ENCODE measurements at places on chromosomes 5 and 9.

- DNase-seq: no peak
Measured at GRCh38 chr5:170892196-170892595, 30.4 kb downstream of the RANBP17 start.

DNA sequence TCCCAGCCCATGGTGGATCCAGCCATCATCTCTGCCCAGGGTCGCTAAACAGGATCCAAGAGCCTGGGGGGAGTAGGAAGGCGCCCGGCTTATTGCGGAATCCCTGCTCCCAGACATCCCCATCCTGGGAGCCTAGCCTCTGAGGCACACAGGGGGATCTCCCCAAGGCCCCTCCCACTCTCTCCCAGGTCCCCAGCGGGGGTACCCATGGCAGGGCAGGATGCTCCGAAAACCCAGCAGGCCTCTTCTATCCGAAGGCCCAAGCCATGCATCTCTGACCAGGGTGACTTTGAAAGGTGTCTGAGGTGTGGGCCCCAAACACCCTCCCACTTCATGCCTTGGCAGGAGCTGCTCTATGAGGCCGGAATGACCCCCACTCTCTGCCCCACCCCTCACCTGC, 81.7 kb upstream of the RUFY1 start:
- DNase-seq: no peak

- no peak for DNase-seq
Measured at GRCh38 chr5:136132087-136132486, 558 bp upstream of the SMAD5 start.

DNA sequence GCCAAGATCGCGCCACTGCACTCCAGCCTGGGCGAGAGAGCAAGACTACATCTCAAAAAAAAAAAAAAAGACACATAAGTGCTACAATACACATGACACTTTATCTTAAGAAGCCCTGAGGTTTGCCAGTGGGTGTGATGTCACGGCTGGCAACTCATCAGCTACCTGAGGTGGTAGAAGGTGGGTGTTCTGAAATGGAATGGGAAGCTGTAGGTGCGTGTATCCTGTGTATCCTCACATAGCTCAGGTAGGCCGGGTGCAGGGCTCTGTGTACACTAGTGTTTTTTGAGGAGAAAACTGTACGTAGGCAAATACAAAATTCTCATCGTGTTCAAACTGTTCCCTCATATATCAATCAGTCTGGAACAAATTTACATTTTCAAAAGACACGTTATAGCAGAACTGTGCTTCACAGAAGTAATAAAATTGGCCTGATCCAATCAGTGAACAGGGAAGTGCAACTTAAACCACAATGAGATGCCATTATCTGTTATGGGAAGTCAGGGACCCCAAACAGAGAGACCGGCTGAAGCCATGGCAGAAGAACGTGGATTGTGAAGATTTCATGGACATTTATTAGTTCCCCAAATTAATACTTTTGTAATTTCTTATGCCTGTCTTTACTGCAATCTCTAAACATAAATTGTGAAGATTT, 10.4 kb downstream of the BICD2 start:
- DNase-seq: no peak

DNA sequence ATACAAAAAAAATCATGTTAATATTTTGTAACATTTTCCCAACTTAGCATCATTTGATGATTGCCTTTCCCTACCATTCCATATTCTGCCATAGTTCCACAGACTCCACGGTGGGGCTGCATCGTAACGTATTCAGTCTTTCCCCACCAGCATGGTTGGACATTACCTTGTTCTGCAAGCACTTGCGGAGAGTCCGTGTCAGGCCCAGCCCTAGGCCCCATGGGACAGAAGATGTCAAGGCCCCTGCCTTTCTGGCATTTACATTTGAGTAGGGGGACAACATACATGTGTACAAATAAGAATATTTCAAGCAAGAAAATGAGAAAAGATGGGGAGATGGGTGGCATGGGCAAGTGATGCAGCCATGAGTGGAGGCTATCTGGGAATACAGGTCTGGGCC, 8.2 kb upstream of the PHF2 start:
- no peak for DNase-seq

DNA sequence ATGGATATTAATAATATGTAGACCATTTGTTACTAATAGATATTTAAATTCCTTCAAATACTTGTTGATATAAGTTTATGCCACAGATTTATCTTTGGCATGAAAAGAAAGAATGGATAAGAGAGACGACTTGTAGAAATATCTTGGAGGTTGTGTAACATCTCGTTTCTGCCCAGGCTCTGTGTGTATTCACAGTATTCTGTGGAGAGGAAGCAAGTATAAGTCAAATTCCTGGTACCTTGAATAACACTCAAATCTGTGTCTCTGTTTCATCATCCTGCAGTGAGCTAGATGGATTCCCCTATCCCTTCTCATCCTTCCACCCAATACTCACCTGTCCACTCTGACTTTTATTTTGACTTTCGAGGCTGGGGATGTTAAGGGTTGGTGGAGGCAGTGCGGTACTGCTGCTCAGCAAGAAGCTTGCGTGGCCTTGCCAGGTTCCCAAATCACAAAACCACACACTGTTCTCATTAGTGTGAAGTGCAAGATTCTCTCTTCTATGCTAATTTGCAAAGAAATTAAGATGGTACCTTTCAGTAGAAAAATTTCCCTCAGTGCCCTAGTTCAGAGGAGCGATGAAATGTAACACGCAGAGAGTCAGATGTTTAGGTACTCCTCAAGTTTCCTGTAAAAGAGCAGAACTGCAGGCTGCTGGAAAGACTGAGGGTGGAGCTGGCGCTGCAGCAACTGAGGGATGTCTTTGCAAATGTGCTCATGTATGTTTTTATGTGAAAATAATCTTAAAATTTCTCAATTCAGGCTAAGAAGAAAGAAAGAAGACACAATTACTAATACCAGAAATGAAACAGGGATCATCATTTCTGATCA, 42.6 kb upstream of the ANKRD18A start:
- no peak for DNase-seq

DNA sequence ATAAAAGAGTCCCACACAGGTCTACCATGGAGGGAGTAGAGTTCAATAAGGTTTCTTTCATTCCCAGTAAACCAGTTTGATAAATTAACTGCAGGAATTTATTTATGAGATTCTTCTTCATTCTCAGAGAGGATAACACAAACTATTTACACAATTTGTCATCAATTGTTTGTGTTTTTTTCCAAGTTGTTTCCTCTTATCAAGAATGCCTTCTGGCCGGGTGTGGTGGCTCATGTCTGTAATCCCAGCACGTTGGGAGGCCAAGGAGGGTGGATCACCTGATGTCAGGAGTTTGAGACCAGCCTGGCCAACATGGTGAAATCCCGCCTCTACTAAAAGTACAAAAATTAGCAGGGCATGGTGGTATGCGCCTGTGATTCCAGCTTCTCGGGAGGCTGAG, 216.7 kb downstream of the MLLT3 start:
- DNase-seq: no peak

DNA sequence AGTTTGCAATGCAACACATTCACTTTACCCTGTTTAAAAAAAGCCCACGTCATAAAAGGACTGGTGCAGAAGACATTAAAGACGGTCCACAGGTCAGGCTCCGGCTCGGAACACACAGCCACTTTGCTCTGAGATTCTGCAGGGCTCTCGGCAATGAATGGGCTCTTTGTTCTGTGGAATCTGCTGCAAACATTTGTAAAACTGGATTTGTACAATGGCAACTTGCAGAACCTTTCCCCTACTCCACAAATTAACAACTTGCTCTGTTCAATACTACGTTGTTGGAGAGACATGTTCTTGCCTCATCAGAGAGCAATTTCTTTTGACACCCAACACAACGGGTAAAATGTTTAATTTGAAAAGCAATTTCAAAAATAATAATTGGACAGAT, 13.0 kb upstream of the NR5A1 start:
- no peak for DNase-seq

GRCh38 chr5:133289686-133290367, 238.0 kb downstream of the HSPA4 start:
- no peak for DNase-seq

- peak; percentile 30 for DNase-seq
Measured at GRCh38 chr5:5544094-5544663, 121.7 kb downstream of the ICE1 start.

DNA sequence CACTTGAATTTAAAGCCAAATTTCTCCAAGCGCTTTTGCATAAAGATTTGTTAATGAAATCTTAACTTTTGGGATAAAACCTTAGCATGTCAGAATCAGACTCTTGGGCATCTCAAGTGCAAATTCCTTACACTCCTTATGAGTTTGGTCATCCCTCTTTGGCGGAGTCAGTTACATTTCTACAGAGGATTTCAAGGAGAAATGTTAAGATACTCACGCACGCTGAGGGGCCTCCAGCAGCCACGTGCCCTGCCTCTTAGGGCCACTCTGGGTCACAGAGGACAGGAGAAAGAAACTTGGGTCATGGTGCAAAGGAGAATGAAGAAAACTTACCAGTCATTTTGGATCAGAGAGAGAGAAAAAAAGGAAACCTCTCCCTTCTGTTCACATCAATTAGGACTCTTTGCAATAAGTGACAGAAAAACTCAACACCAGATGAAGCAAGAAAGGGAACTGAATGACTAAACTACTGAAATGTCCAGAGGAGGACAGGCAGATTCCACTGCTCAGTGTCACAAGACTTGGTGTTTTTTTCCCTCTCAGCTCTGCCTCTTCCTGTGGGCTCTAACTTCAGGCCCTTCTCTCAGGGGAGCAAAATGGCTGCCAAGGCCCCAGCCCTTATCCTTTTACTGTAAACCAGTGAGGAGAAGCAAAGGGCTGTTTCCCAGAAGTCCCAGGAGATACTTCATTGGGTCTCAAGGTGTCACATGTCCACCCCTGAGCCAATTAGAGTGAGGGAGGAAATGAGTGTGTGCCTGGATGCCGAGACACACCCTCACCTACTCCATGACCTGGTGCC, 63.3 kb upstream of the NFIL3 start:
- no peak for DNase-seq

Measured in NCI-H2107 (cell line).